ENCODE measurements at places on chromosomes 2 and 18. TPM values are rescaled to one million over a fixed set of nuclear protein-coding genes. Genes with fewer than 3 reads are reported as not detected.

DNA sequence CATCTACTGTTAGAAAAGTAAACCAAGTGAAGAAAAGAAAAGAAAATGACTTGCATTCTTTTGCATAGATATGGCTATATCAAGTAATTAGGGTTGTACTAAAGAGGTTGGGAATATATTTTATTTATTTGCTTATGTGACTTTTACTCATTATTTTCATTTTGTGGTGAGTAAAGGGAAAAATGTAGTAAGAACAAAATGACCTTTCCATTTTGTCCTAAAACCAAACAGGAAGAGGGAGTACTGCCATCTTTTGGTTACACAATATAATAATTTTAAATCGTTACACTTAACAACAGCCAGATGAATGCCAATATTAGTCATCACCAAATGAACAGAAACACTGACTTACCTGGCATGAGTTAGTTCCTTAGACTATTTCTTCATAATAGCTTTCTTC lies 47.3 kb upstream of the NDUFV2 start:
- no peak for DNase-seq

DNA sequence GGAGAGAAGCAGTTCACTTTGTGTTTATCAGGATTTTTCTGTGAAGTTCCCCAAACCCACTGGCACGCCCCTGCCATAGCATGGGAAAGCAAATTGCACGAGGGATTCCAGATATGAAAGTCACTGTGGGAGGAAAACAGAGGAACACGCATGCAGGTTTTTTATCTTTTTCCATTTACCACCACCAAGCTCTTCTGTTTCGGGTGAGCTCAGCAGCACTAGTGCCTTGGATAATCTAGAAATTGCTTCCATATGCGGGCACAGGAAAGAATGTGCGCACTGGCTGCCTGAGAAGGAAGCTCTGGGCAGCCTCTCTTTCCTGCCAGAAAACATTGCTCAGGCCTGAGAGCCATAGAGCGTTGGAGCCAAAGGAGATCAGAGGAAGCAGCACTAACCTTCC lies 65.9 kb upstream of the WIPF1 start:
- DNase-seq = no peak

DNA sequence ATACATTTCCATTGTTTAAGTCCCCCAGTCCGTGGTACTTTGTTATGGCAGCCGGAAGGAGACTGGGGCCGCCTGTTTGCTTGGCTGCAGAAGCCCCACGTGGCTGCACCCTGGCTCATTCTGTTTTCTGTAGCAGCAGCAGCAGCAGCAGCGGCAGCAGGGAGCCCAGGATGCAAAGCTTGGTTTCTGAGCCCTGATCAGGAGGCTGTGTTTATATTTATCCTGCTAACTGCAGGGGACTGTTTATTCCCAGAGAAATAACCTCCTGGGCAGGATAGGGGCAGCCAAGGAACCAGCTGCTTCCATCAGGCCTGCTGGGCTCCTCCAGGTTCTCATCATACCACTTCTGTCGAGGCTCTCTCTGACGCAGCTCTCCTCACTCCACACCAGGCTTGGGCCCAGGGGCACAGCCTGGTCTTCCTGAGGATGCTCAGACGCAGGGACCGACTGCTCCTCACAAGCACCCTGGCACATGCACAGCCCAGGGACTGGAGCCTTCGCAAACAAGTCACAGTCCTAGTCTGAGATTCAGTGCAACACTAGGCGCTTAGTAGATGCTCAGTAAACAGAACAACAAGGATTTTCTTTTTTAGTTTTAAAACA lies 139.0 kb downstream of the MSH2 start:
- DNase-seq = no peak

DNA sequence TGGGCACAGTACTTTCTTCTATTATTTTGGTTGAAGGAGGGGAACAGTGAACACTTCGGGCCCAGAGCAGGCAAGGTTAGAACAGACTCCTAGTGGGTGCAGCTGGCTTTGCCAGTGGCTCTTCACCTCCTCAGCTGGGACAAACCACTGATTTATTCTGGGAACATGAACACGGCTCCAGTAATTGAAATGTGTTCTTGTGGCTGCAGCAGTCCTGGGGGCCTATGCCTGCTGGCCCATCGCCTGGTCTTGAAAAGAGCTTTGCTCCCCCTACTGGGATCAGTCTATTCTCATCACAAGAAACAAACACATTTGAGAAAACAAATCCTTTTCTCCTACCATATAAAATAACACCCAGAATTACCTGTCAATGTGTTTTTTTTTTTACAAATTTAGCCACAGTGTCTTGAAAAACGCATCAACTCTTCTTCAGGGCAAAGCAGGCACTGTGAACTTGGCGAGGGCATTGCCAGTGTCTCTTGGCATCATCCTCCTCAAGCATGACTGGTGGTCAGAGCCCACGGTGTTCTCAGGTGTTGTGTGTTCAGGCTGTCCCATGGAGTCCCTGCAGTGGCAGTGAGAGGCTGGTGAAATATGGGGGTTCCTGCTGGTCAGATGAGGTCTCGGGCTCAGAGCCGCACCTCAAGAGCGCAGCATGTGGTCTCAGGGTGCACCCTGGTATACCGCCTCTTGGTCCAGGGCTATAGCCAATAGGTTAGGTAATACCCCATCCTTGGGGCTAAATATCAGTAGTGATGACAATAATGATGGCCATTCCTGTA lies 51.3 kb downstream of the RNF144A start:
- no peak for DNase-seq

DNA sequence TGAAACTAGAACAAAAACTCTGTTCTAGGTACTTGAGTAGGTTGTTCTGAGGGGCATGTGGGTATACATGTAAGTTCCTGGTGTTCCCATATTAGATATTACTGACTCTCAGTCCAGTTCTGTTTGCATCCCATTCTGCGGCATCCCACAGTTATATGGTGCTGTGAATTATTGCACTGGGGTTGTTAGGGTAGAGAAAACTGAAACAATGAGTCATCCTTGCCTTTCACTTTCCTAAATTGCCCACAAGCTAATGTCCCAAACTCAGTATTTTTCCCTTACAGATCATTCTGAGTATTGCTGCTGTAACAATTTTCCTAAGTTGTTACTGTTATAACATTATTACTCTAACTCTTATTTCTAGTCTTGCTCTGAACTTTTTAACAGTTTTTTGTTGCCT lies 3.0 kb downstream of the WDR75 start:
- DNase-seq = no peak

DNA sequence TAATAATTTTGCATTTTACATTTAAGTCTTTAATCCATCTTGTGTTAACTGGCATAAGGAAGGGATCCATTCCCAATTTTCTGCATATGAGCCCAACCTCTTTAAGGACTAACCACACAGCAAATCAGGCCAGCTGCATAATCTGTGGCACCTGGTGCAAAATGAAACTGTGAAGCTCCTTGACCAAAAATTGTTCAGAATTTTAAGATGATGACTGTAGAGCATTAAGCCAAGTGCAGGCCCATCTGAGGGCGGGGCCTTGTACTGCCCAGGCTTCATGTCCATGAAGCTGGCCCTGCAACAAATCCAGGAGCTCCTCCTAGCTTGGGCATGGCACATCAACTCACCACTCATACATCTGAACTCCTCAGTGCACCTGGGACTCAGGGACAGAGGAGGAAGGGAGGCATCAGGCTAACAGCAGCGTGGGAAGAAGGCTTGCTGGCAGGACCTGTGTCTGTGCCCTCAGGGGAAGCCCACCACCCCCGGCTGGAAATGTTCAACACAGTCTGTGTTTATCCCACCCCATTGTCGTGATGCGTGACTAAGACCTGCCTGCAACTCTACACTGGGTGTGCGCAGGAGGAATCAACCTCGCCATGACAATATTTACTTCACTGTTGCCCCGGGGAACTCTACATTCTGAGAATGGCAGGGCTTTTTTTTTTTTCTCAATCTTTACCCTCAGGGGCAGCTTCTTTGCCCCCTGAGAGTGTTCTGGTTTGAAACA lies 128.9 kb upstream of the SIX2 start:
- DNase-seq = no peak

- DNase-seq = no peak
Measured at GRCh38 chr2:110748489-110748867, 16.1 kb downstream of the ACOXL start.

Gene SNTG2
- total RNA-seq = 1.6 TPM

All from left cardiac atrium (tissue), 4 donors.